ENCODE measurements at places on chromosomes 2 and 18.

GRCh38 chr2:134739236-134739878 is 20.6 kb upstream of the TMEM163 start:
- no peak overlapping the region for H3K27ac ChIP-seq
- DNase-seq, result no peak
- H3K4me3 ChIP-seq, result no peak overlapping the region
- no peaks in the 10 kb centered on the region for H3K36me3 ChIP-seq

DNA sequence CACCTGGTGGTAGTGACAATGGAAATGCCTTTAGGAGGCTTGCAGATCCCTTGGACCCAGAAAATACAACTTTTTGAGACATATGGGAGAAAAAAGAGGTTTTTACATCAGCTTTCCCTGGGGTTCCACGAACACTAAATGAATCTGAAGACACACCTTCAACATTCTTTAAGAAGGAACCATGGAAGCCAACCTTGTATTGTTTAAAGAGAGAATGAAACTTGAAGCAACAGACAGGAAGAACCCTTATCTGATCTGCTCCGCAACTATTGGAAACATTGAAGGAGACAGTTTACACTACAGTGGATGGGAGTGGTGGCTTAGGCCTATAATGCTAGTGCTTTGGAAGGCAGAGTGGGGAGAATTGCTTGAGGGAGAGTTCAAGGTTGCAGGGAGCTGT is 190.4 kb downstream of the LAMA1 start:
- H3K4me1 ChIP-seq, result no peaks in the 10 kb centered on the region
- no peaks in the 10 kb centered on the region for H3K36me3 ChIP-seq
- no peaks in the 10 kb centered on the region for H3K27me3 ChIP-seq
- H3K27ac ChIP-seq, result no peak overlapping the region
- no peak overlapping the region for H3K4me3 ChIP-seq

DNA sequence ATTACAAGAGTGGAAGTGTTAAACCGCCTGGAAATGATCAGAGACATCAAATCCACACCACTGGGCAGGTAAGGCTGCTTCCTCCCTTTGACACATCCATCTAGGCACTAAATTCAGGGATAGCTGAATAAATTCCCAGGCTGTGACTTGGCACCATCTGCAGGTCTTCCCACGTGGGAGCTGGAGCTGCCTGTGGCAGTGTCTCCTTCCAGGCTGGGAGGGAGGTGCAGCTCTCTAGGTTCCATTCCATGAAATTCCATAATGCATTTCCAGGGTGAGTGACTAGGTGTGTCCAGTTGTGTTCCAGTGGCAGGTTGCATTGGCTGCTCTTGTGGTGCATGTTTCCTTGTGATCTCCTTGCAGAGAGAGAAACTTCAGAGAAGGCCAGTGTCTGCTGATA is 188.9 kb upstream of the CXCR4 start:
- peaks cover 10% of the 10 kb centered on the region for H3K36me3 ChIP-seq
- H3K4me1 ChIP-seq, result peaks cover 31% of the 10 kb centered on the region
- DNase-seq, result no peak
- H3K27me3 ChIP-seq, result no peaks in the 10 kb centered on the region

DNA sequence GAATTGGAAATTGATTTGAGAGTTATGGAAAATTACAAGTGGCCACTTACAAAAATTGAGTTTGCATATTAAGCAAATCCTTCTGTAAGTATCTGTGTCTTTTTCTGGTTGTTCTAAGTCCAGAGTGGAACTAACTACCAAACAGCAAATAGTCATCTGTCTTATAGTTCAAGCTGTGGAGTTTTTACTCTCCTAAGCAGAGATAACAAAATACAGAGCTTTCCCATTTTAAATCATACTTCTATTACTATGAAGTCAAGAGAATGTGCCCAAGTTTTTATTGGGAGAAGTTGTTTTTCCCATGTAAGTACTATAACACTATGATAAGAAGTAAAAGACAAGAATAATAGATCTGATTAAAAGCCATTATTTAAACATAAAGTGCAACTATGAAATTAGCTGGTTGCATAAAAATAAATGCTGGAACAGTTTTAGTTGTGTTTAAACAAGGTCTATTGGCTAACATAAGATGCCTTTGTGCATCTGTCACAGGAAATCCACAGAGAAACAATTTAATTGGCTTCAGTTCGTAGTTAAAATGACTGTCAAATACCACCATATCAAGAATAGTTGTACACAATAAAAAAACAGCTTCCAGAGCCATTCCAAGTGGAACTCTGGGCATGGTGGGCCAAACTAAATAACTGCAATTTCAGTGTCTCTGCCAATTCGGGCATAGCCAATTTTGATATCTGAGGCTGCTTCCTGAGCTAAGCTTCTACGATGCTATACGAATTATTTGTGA is 1467.4 kb upstream of the NXPH2 start:
- no peaks in the 10 kb centered on the region for H3K4me1 ChIP-seq
- H3K36me3 ChIP-seq, result no peaks in the 10 kb centered on the region
- H3K4me3 ChIP-seq, result no peak overlapping the region
- no peaks in the 10 kb centered on the region for H3K27me3 ChIP-seq

GRCh38 chr2:229431327-229431954 is 160.4 kb upstream of the PID1 start:
- no peak overlapping the region for H3K4me3 ChIP-seq
- DNase-seq, result no peak
- no peaks in the 10 kb centered on the region for H3K27me3 ChIP-seq
- no peaks in the 10 kb centered on the region for H3K4me1 ChIP-seq

All from effector memory CD8-positive, alpha-beta T cell (primary cell).